ENCODE measurements at places on chromosomes 4 and X.

- no peak for DNase-seq
Measured at GRCh38 chr4:121390335-121390734, 9.5 kb upstream of the QRFPR start.

GRCh38 chrX:138756234-138756633 is 44.7 kb upstream of the FGF13 start:
- peak; percentile 17 for DNase-seq

GRCh38 chr4:3639613-3640586 is 107.7 kb upstream of the LRPAP1 start:
- DNase-seq, result no peak

GRCh38 chr4:115529126-115529525 is 415.7 kb upstream of the NDST4 start:
- no peak for DNase-seq

DNA sequence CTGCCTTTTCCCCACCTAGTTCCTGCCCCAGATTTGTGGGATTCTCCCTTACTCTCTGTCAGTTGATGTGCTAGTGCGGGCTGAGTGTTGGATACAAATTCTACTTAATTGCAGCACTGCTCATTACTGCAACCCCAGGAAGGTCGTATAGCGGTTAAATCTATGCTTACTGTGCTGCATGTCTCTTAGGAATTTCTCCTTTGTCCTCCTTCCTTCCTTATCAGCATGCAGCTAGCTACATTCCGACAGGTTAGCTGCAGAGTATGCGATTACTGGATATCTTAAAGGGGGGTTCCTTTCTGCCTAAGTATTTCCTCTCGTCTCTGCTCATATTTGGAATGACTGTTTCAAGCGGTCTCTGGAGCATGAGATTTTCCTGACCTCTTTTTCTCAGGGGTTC is 662.8 kb downstream of the TLL1 start:
- no peak for DNase-seq

- DNase-seq, result no peak
Measured at GRCh38 chr4:45438047-45438446, 685.8 kb downstream of the GABRG1 start.

DNA sequence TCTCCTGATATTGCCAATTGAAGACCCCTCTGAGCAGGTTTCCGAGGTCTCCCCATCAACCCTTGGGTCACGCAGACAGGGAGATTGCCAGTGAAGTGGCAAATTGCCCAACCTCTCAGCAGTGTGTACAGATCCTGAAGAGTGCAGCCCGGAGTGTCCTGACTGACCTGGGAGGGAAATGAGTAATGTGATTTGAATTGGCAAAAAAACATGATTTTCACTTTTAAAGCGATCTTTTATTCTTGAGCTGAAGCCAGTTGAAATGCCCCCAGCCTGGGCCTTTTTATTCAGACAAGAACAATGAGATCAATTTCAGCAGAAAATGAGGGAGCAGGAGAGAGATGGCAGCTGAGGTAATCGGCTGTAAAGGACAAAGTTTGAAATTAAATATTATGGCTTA is 401.8 kb downstream of the RAPGEF2 start:
- peak; percentile 14 for DNase-seq

GRCh38 chrX:37785569-37785968 is 5.7 kb downstream of the CYBB start:
- DNase-seq, result no peak

DNA sequence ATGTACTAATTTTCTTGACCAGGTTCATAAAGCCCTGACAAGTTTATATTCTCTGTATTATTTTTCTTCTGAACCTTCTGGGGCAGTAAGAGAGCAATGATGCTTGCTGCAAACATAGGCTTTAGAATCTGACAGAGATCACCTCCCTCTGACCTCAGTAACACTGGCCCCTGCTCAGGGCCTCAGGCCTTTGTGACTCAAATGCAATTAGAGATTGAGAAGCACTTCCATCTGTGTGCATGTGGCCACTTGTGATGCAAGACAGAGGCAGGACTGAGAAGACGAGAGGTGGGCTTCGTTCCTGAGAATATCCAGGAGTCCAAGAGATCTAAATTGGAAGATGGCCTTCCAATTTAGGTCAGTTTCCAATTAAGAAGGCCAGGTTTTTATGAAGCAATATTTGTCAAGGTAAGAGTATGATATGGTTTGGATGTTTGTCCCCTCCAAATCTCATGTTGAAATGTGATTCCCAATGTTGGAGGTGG is 82.8 kb upstream of the VEGFC start:
- DNase-seq, result no peak

DNA sequence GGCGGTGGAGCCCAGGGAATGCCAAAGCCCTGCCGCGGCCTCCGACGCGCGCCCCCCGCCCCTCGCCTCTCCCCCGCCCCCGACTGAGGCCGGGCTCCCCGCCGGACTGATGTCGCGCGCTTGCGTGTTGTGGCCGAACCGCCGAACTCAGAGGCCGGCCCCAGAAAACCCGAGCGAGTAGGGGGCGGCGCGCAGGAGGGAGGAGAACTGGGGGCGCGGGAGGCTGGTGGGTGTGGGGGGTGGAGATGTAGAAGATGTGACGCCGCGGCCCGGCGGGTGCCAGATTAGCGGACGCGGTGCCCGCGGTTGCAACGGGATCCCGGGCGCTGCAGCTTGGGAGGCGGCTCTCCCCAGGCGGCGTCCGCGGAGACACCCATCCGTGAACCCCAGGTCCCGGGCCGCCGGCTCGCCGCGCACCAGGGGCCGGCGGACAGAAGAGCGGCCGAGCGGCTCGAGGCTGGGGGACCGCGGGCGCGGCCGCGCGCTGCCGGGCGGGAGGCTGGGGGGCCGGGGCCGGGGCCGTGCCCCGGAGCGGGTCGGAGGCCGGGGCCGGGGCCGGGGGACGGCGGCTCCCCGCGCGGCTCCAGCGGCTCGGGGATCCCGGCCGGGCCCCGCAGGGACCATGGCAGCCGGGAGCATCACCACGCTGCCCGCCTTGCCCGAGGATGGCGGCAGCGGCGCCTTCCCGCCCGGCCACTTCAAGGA is at the start of gene FGF2:
FGF2 (plus strand) TSS at position 279 of the 705 bp plus-strand sequence; CDS start at position 623, 344 bp downstream.
- peak; percentile 78 for DNase-seq

- no peak for DNase-seq
Measured at GRCh38 chr4:128168701-128169100, 107.6 kb downstream of the LARP1B start.

DNA sequence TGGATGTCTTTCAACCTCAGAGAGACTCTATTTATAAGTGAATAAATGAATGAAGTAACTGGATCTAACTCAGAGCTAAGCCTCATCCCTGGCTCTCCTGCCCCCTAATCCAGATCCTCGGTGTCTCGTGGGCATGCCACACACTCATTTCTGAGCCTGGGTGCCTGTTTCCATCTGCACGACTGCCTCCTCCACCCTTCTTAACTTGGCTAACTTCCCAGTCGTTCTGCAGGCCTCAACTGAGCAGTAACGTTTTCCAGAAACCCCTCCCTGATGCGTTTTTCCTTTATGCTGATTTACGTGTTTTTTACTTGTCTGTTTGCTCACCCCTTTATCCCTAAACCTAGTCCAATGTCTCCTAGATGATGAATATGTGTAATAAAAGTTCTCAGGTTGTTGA is 186.9 kb upstream of the HS3ST1 start:
- no peak for DNase-seq

DNA sequence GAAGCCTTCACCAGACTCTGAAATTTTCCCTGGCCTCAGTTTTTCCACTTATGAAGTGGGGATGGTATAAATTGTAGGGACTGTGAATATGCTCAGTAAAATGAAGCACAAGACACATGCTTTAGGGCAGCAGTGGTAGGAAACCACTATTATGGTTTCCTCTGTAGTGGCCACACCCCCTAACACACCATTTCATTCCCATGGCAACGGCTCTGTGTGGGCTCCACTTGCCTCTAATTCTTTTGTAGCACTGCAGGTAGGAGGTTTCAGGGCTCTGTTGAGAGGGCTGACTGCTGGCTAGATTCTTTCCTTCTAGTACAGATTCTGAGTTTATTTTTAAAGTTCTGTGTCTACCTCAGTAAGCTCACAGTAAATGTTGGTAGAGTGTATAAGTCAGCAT is 3.5 kb upstream of the VMA21 start:
- no peak for DNase-seq

DNA sequence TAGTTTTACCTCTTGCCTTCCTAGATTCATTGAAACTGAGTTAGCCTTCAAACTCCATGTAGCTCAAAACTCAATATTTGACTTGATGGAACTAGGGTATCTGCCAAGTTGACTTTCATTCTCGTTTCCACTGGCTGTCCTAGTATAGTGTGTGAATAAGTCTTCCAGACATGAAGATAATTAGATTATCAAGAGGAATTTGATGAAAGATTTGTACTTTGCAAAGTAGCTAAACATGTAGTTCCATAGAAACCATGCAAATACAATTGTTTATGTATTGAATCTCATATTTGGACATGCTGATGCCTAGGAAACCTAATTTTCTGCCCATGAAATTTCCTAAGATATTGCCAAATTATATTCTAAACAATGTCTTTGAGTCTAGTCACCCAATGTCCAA is 297.5 kb downstream of the ARHGAP24 start:
- peak; percentile 63 for DNase-seq

DNA sequence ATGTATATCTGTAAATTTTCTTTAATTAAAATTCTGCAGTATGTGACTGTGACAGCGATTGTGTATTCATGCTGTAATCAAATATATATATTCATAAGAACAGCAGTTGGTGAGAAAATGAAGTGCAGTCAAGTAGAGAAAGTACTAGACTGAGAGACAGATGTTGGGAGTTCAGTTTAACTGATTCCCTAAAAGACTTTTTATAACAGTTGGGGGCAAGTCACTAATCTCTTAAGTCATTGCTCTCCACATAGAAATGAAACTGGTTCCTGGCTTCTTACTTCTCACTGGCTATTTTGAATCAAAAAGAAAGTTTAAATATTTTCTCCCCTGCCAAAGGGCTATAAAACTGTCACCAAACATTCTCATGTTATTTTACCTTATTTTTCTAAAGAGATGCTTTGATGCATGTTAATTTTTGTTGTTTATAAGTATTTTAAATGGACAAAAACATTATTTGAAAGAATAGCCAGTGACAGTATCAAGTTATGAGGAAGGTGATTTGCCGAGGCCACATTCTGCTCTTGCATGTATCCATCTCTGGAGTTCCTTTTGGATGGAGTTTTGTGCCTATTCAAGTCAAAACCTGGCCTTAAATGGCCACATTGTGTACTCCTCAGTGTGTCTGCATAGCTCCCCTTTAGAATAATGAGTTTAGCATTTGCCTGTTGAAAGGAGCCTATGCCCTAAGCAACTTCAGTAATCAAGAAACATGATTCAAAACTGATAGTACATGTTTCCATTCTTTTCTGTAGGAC is 30.8 kb downstream of the EXOC1 start:
- DNase-seq, result no peak

GRCh38 chrX:10649265-10649664 is 28.9 kb upstream of the MID1 start:
- peak; percentile 8 for DNase-seq

DNA sequence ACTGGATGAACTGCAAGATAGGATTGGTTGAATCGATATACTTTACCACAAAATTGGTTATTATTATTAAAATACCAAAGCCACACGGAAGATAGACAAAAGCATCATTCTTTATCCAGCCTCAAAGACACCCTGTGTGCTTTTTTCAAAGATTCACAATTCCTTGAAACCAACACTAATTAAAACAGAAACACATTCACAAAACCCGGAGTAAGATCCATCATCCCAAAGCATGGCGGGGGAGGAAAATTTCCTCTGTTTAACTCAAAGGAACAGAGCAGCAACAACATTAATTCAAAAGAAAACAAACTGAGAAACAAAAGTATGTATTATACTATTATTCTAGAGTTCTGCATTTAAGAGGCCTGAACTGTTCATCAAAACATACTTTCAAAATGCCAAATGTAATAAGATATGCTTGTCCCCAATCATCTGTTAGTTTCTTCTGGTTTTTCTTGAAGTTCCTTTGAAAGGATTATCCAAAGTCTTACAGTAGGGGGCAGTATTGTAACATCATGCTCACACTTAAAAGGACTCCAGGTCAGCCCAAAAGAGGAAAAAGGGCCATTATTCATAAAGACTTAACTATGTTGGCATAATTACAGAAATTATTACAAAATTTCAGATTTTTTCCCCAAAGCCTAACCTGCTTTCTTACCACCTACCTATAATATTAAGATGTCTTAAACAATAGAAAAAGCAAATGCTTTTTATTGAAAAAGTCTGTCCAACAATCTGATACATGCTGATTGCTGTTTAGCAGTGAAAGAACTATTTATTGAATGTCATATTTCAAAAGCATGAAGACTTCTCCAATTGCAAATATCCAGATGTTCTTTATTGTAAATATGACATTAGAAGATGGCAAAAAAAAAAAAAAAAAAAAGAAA is 168.7 kb downstream of the SCFD2 start:
- peak; percentile 92 for DNase-seq

GRCh38 chr4:154471032-154471431 is 20.6 kb downstream of the DCHS2 start:
- no peak for DNase-seq
